Activated CD4-positive, CD25-positive, alpha-beta regulatory T cell (primary cell): ENCODE measurements at places on chromosomes 1 and 21.

GRCh38 chr1:60848583-60849188 lies 233.7 kb upstream of the NFIA start:
- DNase-seq: no peak

- no peak for DNase-seq
Observed at GRCh38 chr1:32989160-32990050, 24.8 kb upstream of the RNF19B start.

- DNase-seq: no peak
Observed at GRCh38 chr1:111666828-111667227, 47.2 kb downstream of the RAP1A start.

GRCh38 chr1:170663404-170664092 lies 383 bp upstream of the PRRX1 start:
- no peak for DNase-seq

- no peak for DNase-seq
Observed at GRCh38 chr1:186213225-186213607, 161.8 kb downstream of the TPR start.

GRCh38 chr1:55916481-55916880 lies 662.9 kb downstream of the PLPP3 start:
- no peak for DNase-seq

DNA sequence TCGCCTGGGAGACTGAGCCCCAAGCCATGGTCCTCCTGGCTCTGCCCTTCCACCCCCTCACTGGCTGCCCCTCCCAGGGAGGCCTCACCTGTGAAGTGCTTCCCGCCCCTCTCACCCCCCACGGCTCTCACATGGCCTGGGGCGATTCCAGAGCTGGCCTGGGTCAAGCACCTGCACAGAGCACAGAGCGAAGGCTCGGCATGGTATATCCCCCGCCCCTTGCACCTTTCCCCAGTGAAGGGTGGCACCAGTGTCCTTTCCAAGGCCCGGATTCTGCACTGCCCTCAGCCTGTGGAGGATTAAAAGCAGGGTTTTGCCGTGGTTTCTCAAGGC lies 1.1 kb upstream of the AJAP1 start:
- no peak for DNase-seq

- DNase-seq: no peak
Observed at GRCh38 chr21:15144026-15144425, 79.2 kb upstream of the NRIP1 start.

GRCh38 chr1:211638689-211639101 lies 36.7 kb downstream of the NEK2 start:
- no peak for DNase-seq

- DNase-seq: no peak
Observed at GRCh38 chr1:91501523-91501851, 836 bp downstream of the CDC7 start.

DNA sequence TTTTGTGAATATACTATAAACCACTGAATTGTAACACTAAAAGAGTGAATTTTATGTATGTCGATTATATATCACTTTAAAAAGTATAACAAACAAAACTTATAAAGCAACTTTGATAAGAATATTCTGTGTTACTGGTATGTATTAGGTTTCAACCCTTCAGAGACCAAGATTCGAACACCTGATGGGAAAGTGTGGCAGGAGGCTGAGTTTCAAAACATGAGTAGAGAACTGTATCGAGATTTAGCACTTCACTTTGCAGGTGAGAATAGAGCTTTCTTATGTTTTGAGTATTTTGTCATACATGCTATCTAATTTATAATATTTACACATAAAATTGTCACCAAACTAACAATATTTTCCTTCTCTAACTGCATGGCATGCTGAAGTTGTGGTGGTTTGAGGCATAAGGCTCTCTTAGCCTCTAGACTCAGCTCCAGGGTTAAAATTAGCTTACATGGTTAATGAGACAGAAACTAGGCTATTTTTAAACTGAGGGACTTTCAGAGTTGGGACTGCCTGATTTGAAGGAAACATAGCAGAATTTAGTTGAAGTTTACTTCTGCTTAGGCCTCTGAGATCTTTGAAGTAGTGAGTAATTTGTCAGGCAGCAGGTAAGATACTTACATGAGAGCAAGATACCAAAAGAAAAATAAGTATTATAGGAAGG lies 48.6 kb downstream of the CEP350 start:
- no peak for DNase-seq

- no peak for DNase-seq
Observed at GRCh38 chr1:230504310-230504709, 78.2 kb upstream of the PGBD5 start.

DNA sequence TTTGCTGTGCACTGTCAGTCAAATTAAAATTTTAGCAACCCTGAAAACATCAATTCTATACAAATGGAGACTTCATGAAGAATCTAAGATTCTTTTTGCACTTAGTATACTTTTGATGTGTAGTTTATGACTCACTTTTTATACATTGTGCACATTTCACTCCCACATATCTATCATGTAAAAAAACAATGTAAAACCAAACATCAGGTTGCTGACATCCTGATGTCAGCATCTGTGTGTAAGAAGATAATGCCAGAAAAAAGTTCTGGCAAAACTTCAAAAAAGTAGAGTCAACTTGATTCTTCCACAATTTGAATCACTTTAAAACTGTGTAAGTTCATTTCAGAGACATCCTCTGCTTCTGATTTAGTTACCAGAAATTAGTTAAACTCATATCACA lies 115.7 kb downstream of the CENPF start:
- DNase-seq: no peak

DNA sequence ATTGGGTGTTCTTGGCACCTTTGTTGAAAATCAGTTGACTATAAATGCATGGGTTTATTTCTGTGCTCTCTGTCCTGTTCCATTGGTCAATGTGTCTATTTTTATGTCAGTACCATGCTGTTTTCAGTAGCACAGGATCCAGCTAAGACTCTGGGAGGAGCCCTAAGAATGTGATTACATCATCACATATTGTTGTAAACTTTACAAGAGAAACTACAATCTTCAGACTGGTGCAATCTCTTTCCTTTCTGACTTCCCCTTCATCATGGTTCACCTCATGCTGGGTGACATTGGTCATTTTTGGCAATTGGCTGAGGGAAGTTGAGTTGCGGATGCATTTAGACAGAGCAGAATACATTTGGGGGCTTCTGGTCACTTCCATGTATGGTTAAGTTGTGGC lies 88.4 kb downstream of the C21orf91 start:
- no peak for DNase-seq

- DNase-seq: no peak
Observed at GRCh38 chr1:94660994-94661393, 119.4 kb upstream of the F3 start.

- no peak for DNase-seq
Observed at GRCh38 chr21:45979651-45980050, 1.9 kb upstream of the COL6A1 start.

GRCh38 chr1:77336729-77337128 lies 54.9 kb downstream of the AK5 start:
- no peak for DNase-seq

DNA sequence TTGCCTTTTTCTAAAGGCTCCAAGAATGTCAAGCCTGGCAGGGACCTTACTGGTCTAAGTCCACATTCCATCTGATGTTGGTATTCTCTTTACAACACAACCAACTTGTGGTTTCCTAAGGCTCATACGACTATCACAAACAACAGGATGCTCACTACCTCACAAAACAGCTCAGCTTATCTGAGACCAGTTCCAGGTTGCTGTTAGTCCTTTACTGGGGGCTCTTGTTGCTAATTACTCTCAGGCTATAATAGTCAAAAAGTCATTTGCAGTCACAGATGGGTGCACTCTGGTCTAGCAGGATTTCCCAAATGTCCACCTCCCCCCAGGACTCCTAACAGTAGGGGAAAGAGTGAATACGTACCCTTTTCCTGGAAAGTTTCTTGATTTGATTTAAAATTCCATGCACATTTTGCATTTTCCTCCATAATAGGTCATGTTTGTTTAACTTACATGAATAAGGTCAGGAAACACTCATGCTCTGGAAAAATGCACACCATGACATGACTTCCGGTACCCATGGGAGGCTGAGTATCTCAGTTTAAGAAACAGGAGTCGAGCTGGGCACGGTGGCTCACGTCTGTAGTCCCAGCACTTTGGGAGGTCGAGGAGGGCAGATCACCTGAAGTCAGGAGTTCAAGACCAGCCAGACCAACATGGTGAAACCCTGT lies 16.0 kb downstream of the LCK start:
- no peak for DNase-seq

DNA sequence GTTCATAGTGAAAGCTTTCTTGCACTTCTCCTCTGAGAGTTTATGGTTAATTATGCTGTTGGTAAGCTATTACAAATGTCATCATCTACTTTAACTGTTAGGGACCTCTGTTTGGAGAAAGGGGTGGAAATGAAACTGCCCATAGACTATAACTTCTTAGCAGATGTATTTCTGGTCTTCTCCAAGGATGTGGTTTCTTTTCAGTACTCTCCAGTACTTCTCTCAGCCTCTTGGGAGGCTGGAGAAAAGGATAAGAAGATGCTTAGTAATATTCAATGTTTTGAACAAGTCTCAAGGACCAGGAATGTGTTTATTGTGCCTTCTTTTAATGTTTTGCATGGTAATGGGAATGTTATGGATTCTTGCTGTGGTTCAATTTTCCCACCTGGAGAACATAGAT lies 60.4 kb downstream of the LAMC2 start:
- no peak for DNase-seq

GRCh38 chr1:183840140-183840539 lies 35.2 kb downstream of the RGL1 start:
- no peak for DNase-seq

DNA sequence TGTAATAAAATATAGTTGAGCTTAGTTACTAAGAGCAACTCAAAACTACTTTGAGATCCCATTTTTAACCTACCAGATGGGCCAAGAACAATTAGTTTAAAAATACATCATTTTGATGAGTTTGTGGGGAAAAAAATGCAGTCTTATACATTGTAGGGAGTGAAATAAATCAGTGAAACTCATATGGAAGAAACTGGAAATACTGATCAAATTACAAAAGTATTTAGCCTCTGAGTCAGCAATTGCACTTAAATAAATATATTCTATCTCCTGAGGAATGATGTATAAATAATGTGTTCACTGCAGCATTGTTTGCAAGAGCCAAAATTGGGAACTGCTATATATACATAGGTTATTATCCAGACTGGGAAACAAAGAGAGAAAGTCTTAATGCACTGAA lies 4.6 kb upstream of the SMCP start:
- no peak for DNase-seq

DNA sequence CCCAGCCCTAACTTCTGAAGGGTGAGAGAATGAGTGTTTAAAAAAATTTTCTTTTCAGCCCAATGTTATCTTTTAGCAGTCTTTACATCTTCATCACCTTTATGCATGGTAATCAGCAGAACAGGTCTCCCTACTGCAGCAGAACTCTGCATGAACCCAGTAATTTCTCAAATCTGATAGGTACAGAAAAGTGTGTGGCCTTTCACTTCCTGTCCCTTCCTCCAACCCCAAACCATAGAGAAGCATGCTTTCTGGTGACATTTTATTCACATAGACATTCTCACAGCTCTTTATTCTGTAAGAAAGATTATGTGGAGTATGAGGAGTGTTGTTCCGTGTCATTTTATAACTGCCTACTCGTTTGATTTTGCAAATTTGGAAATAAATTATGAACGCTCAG lies 68.6 kb downstream of the RPAP2 start:
- DNase-seq: no peak

- no peak for DNase-seq
Observed at GRCh38 chr1:2802421-2802961, 998 bp upstream of the TTC34 start.

GRCh38 chr1:116111524-116112021 lies 374 bp downstream of the MAB21L3 start:
- no peak for DNase-seq

- no peak for DNase-seq
Observed at GRCh38 chr1:59475737-59476136, 178.8 kb downstream of the FGGY start.

DNA sequence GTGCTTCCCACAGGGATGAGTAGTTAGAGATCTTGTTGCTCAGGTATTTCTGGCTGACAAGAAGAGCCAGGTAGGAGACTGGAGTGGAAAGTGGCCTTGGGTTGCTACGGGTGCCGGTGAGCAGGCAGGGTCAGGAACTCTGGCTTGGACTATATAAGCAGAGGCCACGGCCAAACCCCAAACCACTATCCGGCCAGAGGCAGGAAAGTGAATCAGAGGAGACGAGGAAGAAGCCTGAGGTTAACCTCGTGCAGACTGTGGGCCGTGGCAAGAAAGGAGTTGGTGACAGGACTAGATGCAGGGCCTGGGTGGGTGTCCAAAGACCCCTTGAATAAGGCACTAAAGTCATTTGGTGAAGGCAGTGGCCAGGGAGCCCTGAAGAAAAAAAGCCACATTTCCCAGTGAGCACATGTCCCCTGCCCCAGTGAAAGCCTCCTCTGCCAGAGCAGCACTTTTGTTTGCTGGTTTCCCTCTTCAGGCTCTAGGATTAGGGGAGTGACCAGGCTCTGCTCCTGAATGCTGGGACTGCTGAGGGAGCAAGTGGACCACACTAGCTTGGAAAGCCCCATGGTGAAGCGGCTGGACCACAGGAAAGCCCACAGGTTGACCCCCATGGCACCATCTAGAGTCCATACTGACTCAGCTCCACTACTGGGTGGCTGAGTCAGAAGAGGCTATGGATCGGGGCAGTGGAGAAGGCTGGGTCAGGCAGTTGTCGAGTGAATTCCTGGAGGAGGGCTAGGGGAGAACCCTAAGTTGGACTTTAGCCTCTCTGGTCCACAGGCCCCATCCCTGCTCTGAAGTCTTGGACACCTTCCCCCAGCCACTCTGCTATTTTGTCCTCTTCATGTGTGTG lies 23.4 kb downstream of the CSF1 start:
- DNase-seq: no peak

- no peak for DNase-seq
Observed at GRCh38 chr1:85554630-85555327, 25.8 kb upstream of the CCN1 start.

DNA sequence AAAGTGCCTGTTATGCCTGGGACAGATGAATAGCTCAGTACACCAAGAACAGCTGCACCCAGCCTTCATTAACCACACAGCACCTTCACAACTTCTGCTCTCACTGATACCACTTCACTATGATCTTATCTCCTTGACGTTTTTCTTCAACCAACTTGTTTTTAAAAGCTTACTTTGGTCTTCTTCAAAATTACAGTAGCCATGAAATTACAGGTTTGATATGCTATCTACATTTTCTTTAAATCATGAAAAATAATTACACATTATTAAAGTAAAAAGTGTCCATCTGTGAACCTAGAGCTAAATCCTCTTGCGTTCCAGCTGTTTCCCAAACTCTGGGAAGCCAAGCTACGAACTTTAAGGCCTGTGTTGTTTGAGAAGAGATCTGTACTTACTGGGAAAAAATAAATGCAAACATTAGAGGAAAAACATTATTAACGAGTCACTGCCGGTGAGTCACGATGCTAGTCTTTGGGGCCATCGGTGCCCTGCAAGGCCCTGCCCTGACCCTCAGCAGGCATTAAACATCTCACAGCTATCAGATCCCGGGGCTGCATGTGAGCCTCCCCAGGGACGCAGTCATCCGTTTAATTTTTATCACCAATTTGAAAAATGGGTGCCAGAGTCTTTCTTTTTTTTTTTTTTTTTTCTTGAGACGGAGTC lies 56.3 kb upstream of the GPR153 start:
- no peak for DNase-seq
